ENCODE measurements at places on chromosomes 6 and 20. TPM values are rescaled to one million over a fixed set of nuclear protein-coding genes. Genes with fewer than 3 reads are reported as not detected.

Gene CPXM1
- total RNA-seq: 0.10 TPM

Gene TFAP2C
- total RNA-seq: not detected

Gene TRIM10
- total RNA-seq: not detected

Gene CBLN4
- total RNA-seq: not detected

Gene CASS4
- total RNA-seq: 5.8 TPM

Gene ATP9A
- 0.10 TPM for total RNA-seq

Gene CCM2L
- total RNA-seq: not detected

Gene SUN5
- total RNA-seq: not detected

Gene ZNF831
- total RNA-seq: 10.8 TPM

Gene LY6G5B
- 23.5 TPM for total RNA-seq

Gene DOP1A
- total RNA-seq: 16.5 TPM

Gene SFTA2
- total RNA-seq: not detected

Gene HLA-DOA
- total RNA-seq: 2.9 TPM

Gene GPX5
- not detected for total RNA-seq

Gene C6orf163
- total RNA-seq: 1.6 TPM

Gene CLVS2
- total RNA-seq: not detected

Gene ZNF341
- total RNA-seq: 4.4 TPM

Gene POU5F1
- not detected for total RNA-seq

Gene NKX2-4
- not detected for total RNA-seq

Gene CCN5
- not detected for total RNA-seq

Gene SMPD2
- total RNA-seq: 17.6 TPM

Gene RANBP9
- 46.8 TPM for total RNA-seq

Gene TXLNB
- 0.63 TPM for total RNA-seq

Gene OVOL2
- total RNA-seq: not detected

Gene BPIFB1
- not detected for total RNA-seq

Gene KIAA0408
- total RNA-seq: 4.1 TPM
